RPMI7951 (cell line): ENCODE measurements at places on chromosomes 11 and 22. TPM values are rescaled to one million over a fixed set of nuclear protein-coding genes. Genes with fewer than 3 reads are reported as not detected.

- no peak for DNase-seq
Observed at GRCh38 chr11:96335388-96335787, 7.6 kb downstream of the MAML2 start.

- no peak for DNase-seq
Observed at GRCh38 chr22:26883393-26883792, 226.0 kb downstream of the MIAT start.

- peak; percentile 62 for DNase-seq
Observed at GRCh38 chr22:23180301-23180892, at the start of gene BCR. Gene BCR, plus strand, starts transcription at chr22:23180509. Its CDS starts 452 bp downstream, at chr22:23180961.

DNA sequence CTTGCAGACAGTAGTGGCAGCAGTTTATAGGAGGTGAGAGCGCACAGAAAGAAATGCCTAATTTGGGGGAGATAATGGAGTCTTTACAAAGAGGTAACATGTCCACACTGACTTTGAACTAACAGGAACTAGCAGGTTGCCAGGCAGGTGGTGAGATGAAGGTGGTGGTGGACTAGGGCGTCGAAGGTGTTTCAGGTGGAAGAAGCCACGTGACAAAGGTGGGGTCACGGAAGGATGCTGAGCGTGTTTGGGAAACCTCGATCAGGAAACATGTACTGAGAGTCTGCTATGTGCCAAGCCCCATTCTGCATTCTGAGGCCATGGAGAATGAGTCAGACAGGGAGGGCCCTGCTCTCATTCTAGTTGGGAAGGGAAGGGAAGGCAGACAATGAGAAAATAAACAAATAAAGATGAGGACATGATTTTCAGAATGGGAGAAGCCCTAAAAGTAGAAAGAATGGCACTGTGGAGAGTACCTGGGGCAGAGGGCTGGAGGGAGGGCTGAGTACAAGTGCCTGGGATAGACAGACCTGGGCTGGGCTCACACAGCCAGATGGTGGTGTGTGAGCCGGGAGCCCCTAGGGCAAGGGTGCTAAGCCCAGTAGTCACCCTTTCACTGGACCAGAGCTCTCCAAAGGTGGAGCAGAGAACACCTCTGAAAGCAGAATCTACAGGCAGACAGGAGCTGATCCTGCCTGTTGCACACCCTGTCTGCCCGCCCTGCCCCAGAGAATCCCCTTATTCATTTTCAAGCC lies 16.2 kb upstream of the NNMT start:
- peak; percentile 51 for DNase-seq

DNA sequence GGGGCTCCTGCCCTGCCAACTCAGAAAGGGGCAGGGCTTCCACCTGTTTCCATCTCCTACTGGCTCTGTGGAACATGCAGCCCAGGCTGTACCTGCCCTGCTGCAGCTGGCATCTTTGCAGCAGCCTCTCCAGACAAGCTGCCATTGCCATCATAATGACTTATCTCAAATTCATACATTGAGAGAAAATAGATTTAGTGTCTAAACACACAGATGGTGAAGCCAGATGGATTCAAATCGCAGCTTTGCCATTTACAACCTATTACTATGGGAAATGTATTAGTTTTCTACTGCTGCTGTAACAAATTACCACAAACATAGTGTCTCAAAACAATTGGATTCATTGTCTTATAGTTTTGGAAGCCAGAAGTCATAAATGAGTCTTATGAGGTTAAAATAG lies 260.0 kb downstream of the KCNA4 start:
- DNase-seq = no peak

DNA sequence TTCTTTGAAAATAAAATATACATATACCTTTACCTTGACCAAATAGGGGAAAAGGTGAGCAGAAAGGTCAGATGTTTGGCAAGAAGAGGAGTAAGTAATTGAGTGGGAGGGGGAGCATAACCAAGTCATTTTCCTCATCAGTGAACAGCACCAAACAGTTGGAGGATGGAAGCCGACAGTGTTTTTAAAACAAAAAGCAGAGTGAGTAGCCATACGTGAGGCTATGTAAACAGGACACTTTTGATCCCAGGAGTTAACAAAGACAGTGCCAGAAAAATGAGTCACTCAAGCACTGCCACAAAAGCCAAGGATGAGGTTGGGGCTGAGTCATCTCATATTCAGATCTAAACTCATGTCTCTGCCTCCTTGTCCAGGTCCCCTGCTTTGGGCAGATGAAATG lies 734.7 kb downstream of the KCNA4 start:
- peak; percentile 96 for DNase-seq

DNA sequence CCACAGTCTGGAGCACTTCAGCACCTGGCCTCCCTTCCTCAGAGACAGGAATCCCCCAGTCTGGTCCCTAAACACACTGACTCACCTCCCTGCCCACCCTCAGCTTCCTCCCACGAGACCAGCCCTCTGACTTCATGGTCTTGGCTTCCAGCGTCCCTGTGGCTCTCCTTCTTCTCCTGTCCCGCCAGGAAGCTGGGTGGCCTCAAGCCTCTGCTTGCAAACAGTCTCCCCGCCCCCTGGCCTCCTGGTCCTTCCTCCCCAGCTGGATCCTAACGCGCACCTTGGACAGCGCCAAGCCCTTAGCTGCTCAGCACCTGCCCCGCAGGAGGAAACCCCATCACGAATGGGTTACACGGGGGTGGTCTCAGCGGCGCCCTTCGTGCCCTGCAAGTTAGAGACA lies 4.5 kb downstream of the NCF4 start:
- DNase-seq = peak; percentile 10

DNA sequence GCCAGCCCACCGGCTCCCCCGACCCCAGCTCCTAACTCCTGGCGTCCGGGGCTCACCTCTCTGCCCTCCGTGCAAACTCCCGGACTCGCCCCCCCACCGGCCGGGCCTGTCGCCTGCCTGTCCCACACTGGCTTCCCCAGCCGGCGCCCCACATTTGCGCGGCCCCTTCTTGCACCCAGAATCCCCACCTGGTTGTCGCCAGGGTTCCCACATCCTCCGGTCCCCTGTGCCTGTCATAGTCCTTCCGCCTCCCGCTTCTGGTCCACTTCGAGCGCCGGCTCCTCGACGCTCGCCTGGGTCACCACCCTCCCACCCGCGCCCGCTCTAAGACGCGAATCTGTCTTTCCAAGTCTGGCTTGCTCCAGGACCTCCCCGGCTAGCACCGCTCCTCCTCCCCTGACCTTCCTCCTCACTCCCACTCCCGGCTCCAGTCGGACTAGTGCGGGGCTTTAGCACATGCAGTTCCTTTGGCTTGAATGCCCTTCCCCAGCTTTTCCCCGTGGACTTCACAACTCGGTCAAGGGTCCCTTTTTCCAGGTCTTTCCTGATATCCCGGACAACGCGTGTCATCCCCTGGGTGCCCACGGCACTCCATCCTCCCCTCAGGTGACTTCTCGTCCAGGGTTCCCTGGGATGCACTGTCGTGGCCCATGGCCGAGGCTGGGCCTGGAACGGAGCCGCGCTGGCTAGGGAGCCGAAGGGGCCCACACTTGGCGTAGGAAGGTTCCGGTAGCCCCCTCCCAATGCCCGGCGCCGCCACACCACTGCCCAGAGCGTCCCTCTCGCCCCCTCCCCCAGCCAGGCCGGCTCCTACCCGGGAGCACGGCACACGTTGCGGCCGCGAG lies 635 bp downstream of the SCARF2 start:
- no peak for DNase-seq

DNA sequence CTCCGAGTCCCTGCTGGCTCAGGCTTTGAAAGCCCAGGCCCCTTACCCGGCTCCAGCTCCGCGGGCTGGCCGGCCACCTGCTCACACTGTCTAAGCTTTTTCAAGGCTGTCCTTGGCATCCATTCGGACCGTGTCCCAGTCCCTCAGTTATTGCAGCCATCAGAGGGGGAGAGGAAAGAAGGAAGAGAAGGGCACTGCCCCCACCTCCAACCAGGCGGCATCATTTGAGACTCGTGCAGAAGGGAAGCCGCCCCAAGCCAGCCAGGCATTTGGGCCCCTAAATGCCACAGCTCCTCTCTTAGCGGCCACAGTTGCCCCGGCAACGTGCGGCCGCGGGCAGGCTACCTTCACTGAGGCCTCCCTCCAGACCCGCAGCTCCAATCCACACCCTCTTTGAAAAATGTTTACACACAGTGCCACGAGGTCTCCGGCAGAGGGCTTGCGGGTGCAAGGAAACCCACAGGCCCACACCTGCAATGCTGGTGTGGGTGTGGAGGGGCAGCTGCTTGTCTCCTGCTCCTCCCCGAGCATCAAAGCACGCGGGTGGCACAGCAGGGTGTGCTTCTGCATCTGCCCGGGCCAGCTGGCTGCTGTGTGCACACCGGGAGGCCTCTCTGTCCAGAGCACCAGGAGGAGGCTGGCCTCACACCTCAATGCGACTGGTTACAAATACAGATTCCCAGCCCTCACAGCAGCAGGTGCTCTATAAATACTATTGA lies 124.4 kb downstream of the CTTN start:
- no peak for DNase-seq

DNA sequence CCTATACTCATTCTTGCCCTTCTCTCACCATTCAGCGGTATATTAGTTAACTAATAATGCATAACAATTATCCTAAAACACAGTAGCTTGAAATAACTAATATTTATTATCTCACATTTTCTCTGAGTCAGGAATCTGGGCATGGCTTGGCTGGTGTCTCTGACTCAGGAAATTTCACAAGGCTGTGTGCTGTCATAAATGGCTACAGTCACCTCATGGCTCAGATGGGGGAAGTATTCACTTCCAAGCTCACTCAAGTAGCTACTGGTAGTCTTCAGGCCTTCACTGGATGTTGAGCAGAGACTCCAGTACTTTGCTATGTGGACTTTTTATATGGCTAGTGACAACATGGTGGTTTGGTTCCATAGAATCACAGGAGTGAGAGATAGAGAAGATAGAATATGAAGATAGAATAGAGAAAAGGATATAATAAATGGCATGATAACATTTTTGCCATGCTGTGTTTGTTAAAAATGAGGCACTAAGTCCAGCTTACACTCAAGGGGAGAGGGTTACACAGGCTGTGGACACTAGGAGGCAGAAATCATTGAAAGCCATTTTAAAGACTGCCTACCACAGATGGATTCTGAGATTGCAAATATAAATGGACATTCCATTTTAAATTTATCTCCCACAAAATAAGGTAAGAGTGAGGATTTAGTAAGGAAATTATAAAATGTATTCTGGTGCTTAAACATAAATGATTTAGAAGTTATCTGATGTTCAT lies 997.8 kb upstream of the CHORDC1 start:
- DNase-seq = no peak

GRCh38 chr11:66912911-66913310 lies 45.3 kb downstream of the PC start:
- peak; percentile 30 for DNase-seq

- peak; percentile 36 for DNase-seq
Observed at GRCh38 chr11:40388097-40388818, 1071.2 kb downstream of the LRRC4C start.

DNA sequence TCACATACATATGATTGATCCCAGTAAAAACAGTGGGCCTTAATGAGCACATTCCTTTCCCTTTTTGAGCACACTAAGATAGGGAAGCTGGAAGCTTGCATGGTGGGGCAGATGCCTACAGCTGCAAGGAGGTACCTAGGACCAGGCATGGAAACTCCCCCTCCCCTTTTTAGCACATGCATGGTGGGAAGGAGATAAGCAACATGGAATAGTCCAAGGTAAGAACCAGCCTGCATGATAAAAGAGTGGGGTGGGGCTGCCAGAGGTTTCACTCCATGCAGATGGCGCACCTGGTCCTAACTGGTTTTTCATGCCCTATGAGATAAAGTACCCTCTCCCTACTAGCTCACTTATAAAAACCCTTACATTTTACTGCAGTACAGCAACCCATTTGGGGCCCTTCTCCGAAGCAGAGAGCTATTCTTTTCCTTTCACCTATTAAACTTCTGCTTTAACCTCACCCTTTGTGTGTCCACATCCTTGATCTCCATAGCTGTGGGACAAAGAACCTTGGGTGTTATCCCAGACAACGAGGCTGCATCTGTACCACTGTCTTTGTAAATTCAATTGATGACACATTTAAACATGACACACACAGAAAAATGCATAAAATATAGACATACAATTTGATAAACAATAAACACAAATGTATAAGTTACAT lies 40.1 kb upstream of the VSTM5 start:
- no peak for DNase-seq

DNA sequence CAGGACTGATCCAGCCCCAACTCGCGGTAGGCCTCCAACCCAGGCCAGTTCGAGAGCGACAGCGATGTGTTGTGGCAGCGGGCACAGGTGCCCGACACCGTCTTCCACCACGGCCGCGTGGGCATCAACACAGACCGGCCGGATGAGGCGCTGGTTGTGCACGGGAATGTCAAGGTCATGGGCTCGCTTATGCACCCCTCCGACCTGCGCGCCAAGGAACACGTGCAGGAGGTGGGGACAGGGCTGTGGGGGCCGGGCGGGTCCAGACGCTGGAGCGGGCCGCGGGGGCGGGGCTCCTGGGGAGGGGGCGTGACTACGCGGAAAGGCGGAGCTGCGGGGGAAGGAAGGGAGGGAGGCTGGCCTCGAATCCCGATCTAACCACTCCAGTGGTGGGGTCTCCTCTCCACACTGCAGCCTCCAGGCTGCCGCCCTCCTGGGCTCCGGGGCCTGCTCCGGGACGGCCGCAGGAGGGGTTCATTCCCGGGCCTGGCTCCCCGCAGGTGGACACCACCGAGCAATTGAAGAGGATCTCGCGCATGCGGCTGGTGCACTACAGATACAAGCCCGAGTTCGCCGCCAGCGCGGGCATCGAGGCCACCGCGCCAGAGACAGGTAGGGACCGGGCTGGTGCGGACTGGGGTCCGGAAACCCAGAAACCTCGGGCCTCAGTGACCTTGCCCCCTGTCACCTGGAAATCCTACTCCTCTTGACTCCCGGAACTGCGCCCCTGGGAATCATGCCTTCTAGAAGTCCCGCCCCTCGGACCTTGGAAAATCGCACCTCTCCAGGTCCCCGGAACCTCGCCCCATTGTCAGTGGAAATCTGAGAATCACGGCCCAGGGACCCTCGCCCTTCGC lies 14.9 kb downstream of the TMEM258 start:
- DNase-seq = peak; percentile 22

GRCh38 chr22:29665486-29665885 lies 54.3 kb upstream of the CABP7 start:
- no peak for DNase-seq

DNA sequence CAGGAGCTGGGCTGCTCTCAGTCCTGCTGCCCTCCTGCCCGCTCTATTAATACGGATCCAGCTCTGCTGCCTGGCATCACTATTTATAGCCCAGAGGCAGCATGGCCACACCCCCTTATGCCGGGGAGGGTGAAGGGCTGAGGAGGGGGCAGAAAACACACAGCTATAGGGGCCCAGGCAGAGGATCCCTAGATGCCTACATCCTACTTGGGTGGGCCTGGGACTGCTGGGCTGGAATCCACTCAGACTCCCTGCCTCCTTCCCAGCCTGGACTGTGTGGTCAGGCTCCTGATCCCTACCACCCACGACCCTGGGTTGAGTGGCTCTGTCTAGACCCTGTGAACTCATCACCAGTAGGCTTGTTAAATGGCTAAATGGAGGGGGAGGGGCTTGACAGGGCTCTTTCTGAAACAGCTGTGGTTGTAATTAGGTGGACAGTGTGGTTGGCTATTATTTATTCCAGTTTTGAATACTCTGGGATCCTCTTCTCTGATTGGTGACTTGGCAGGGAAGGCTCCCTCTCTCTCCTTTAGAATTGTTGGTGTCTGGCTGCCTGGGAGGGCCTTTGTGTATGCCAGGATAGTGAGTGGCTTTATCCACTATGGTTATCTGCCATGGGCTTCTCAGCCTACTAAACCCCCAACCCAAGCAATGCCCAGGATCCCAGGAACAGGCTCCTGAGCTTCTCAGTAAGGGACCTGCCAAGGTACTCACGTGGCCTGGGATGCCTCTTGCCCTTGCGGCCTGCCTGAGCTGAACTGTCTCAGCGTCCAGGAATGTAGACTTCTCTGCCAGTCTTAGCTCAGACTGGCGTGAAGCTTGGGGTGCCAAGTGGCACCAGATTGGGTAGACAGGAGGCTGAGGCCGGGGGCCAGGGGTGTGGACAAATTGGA lies 15.2 kb downstream of the PHLDB1 start:
- DNase-seq = peak; percentile 90

Gene OR4X2
- not detected in 2 replicates for total RNA-seq

Gene BIK
- 0.20 TPM in 1 of 2 replicates, not detected in the other for total RNA-seq
